A172 (cell line): ENCODE measurements at places on chromosomes 2 and 18. TPM values are rescaled to one million over a fixed set of nuclear protein-coding genes. Genes with fewer than 3 reads are reported as not detected.

DNA sequence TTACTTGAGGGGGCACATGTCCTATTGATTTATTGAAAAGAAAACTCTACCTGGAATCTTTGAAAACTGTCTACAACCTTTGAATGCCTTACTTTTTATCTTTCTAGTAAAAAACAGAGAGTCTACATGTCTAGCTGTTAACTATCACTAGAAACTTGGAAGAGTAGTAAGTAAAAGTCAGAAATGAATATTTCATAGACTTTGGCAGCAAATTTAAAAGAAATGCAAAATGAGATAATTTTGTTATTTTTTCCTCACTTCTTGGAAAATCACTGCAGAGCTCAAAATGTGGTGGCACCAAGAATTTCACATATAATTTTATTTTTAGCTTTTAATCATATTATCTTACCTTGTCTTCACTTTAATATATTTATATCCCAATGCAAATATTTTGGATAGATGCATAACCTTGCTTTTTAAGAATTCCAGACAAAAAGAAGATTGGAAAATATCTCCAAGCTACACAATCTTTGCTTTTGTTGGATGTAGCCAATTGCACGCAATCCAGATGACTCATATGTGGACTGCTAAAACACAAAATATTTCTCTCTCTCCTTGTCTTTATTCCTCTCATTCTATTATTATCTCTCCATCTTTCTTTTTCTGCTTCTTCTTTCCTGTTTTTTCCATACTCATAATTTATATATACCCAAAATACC, 92.2 kb upstream of the DSEL start:
- DNase-seq, result no peak

NPPC gene
- 0.12 TPM in 1 of 2 replicates, not detected in the other for total RNA-seq

DNA sequence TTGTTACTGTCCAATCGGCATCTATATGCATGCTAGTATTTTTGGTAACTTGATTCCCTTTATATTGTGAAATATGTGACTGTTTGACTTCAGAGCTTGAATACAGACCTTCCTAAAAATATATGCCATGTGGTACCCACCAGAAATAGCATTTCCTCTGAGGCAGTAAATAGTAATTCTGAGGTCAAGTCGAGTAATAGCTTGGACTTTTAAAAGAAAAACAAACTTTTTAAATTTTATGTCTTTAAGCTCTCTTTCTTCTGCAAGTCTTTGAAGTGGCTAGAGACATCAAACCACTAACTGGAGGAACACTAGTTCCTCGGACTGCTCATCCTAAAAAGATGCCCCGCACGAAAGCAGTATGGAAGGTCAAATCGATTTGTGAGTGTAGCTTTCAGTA, 396.8 kb upstream of the SLC14A2 start:
- DNase-seq, result no peak

GRCh38 chr2:196117214-196117705, 48.6 kb upstream of the DNAH7 start:
- DNase-seq, result no peak

GRCh38 chr2:236767941-236768340, 198.3 kb downstream of the ACKR3 start:
- no peak for DNase-seq

DNA sequence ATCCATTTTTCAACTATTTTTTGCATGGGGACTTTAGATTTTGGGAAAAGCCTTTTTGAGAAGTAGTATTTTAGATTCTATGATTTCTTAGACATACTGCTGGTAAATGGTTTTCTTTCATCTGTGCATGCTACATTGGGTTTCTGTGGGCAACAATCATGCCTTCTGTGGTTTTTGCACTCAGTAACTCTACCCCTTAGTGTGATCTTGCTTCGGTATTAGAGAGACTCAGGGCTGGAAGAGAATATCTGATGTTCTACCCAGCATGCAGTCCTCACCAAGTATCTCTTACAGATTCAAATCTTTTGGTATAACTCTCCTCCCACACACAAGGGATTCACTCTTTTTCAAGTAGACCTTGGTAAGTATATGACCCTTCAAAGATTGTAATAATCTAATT, 183.0 kb downstream of the PMAIP1 start:
- no peak for DNase-seq

ADAM23 gene
- total RNA-seq, result 4.6 and 4.9 TPM in 2 replicates

DNA sequence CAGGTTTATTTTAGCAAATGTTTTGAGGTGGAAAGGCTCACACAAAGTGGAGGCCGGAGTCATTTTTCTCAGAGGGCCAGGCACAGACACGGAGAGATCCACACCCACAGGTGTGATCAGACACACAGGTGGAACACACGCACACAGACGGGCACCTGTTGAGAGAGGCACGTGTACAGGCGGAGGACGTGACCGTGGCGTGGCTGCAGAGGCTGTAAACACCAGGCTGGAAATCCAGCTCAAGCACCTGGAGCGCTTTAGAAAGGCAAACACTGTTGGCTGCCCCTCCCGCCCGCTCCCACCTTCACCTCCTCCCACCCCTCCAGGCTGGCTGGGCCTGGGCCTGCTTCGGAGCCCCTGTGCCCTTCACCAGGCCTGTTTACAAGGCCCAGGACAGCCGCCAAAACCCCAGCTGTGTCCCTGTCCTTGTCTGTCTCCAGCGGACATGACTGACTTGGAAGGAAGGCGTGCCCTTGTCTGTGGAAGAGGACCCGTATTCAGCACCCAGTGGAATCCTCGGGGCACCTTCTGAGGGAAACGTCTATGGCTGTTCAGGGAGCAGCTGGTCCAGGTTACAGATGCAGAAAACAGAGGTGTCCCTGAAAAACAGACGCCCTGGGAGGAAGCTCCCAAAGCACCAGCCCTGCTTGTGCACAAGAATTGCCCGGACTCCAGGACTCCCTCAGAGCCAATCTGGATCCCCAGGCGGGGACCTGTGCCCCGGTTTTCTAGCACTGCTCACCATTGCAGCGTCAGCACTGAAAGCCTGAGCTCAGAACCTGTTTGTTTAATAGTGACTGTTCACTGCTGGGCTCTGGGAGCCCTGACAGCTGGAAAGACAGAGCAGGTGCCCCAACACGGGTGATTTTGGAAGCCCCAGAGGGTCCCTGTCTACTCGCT, 134.3 kb upstream of the HAAO start:
- no peak for DNase-seq

- no peak for DNase-seq
Measured at GRCh38 chr2:241859017-241859435, 332 bp upstream of the PDCD1 start.

DNA sequence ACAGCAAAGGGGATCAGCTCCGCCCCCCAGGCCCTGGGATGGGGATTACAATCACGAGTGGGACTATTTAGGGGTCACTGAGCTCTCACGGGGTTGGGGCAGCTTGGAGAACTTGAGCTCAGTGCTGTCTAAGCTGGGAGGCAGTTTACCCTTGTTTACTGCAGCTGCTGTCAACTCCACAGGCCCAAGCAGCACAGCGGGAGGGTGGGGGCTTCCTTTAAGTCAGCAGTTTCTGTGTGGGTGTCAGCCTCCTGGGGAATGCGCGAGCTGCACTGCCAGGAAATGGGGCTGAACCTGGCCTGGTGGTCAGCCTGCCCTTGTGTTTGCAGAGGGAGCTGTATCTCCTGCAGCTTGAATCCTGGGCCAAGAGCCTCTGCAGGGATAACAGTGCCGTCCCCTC, 29.8 kb downstream of the TOGARAM2 start:
- no peak for DNase-seq

GRCh38 chr18:36672437-36673344, 156.1 kb downstream of the TPGS2 start:
- DNase-seq, result peak; percentile 21

PKDCC gene
- total RNA-seq, result 4.8 and 6.4 TPM in 2 replicates

DNA sequence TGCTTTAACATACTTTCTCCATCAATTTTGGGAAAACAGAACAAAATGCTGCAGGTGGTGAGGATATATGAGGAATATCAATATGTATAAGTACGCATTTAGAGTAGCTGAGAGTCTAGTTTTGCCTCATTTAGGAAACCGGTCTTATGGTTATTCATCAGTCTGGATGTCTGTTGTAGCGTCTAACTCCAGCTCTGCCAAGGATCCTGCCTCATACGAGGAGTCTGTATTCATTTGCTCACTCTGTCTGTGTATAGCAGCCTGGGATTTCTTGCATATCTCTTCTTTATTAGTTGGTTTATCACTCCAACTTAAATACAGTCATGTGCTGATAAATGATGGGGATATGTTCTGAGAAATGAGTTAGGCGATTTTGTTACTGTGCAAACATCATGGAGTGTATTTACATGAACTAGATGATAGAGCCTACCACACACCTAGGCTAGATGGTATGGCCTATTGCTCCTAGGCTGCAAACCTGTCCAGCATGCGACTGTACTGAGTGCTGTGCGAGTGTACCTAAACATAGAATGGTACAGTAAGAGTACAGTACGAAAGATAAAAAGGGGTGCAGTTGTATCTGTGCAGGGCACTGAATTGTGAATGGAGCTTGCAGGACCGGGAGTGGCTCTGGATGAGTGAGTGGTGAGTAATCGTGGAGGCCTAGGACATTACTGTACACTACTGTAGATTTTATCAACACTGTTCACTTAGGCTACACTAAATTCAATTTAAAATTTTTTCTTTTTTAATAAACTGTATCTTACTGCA, 148.1 kb downstream of the ZNF407 start:
- peak; percentile 69 for DNase-seq

GRCh38 chr18:49021076-49021432, 70.3 kb upstream of the SMAD7 start:
- DNase-seq, result no peak

ITGB6 gene
- 0.29 and 1.00 TPM in 2 replicates for total RNA-seq

- DNase-seq, result no peak
Measured at GRCh38 chr18:21664069-21664468, 40.5 kb downstream of the ABHD3 start.

GRCh38 chr18:1003499-1003898, 98.8 kb downstream of the ADCYAP1 start:
- DNase-seq, result no peak

OTOS gene
- not detected in 2 replicates for total RNA-seq

NTSR2 gene
- not detected in 2 replicates for total RNA-seq

DNA sequence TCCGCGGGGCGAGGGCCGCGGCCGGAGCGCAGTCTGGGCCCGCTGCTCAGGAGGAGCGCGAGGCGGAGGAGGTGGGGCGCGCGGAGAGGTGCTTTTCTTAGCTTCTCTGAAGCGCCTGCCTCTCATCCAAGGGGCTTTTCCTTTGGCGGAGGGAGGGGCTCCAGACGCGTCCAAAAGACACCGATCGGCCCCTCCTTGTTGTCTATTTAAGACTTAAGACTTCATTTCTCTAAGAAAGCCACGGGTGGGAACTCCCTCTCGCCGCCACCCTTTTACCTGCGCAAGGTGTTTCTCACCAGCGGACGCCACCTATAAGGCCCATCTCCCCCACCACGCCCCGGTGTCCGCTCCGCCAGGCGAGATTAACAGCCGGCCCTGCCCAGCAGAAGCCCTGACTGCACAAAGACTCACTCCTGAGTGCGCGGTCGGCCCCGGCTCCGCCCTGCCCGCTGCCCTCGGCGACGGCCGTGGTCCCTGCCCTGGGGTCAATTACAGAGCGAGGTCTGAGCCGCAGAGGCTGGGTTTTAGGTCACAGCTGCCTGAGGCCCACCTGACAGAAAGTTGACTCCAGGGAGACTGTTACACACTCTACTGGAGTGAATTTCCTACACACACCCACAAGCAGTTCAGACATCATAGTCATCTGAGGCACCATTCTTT, at the start of gene DSC2:
Gene DSC2, minus strand, starts transcription at position 397 of the 660 bp plus-strand sequence. CDS start 450 bp downstream, outside the sequence.
- no peak for DNase-seq

GRCh38 chr2:119114266-119114665, 44.3 kb downstream of the C1QL2 start:
- DNase-seq, result no peak
